HFF-Myc (cell line): ENCODE measurements at places on chromosomes 12 and 14.

GRCh38 chr12:30134229-30134628, 350.5 kb upstream of the TMTC1 start:
- DNase-seq = no peak

DNA sequence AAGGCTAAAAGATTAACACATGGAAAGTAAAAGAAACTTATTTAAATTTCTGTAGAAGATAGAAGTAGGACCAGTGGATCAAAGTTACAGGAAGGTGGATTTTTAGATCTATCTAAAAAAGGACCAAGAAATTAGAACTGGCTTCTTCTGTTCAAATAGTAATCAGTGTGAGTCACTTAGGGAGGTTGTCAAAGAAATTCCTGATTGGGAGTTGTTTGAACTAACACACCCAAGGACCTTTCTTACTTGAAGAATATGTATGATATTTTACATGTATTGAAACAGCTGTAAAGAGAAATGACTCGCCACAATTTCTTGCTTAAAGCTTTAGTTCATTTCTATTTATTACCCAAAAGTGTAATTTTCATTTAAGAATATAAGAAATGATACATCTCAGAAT, 256.9 kb downstream of the RAD51B start:
- no peak for DNase-seq

- no peak for DNase-seq
Measured at GRCh38 chr14:64966976-64967375, 5.2 kb downstream of the RAB15 start.

DNA sequence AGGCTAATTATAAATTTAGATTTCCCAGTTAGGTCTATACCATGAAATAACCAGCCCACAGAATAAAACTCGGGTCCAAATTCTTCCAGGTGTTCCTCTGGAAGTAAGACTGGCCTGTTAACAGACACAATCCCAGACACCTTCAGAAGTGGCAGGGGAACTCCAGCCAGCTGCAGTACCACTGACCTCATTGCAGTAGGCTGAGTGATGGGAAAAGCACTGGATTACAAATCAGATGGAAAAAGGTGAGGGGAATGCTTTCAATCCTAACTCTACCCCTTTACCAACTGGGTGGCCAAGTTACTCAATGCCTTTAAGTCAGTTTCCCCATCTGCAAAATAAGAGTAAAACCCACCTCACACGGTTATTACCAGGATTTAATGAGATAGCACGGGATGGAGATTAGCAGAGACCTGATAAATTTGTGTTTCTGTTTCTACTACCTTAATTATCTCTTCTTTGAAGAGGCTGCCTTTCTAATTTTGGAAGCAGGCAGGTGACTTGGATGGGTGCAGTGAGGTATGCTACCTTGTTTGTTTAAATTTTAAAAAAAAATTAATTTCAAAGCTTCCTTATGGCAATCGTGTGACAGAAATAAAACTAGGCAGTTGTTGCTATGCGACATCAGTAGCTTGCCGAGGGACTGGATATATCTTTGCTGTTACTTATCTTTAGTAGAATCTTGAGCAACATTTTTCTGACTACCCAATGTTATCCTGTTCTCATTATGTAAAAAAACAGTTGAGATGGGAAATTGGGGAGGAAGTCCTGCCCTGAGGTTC, 167.3 kb upstream of the GRIN2B start:
- DNase-seq = no peak

GRCh38 chr12:114850661-114851275, 166.8 kb upstream of the TBX3 start:
- no peak for DNase-seq

- no peak for DNase-seq
Measured at GRCh38 chr12:105467710-105468366, 137.3 kb downstream of the C12orf75 start.

GRCh38 chr14:102616799-102617198, 24.4 kb downstream of the RCOR1 start:
- DNase-seq = no peak

GRCh38 chr12:96050139-96050538, 14.8 kb upstream of the LTA4H start:
- no peak for DNase-seq

- DNase-seq = no peak
Measured at GRCh38 chr12:130591736-130592135, 124.4 kb downstream of the RIMBP2 start.

GRCh38 chr12:45658020-45658419, 71.5 kb upstream of the ARID2 start:
- DNase-seq = no peak

GRCh38 chr12:65278576-65279368, at the start of gene MSRB3:
Gene MSRB3 (plus strand): TSS chr12:65278683. CDS start chr12:65308580, 29,897 bp downstream.
- DNase-seq = peak; percentile 9

- no peak for DNase-seq
Measured at GRCh38 chr12:24102676-24103075, 153.2 kb upstream of the SOX5 start.

- no peak for DNase-seq
Measured at GRCh38 chr12:115468087-115468510, 784.1 kb upstream of the TBX3 start.

DNA sequence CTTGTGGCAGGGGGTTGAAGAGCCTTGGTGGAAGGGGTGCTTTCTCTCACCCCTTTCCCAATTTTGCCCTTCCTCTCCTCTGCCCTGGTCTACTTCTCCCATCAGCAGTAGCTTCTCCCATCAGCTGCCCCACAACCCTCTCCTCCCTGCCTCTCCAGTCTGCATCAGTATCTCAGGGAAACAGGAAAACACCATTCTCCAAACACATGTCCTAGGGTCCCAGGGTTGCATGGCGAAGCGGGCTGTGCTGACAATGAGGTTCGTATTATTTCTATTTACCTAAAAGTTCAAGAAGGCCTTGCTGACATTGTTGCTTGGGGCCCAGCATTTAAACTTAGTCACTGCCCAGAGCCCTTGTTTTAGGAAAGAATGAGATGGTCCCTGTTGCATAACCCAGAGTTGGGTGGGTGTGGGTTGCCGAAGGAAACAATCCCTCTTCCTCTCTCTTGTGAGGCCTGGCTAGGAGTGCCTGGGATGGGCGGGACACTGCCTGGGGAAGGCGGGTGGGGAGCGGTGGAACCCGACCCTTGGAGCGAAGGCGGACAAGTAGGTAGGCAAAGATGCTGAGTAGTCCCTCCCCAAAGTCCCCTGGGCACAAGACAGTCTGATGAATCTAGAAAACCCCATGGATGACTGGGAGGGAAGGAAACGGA, 1.3 kb upstream of the IGFBP6 start:
- no peak for DNase-seq

DNA sequence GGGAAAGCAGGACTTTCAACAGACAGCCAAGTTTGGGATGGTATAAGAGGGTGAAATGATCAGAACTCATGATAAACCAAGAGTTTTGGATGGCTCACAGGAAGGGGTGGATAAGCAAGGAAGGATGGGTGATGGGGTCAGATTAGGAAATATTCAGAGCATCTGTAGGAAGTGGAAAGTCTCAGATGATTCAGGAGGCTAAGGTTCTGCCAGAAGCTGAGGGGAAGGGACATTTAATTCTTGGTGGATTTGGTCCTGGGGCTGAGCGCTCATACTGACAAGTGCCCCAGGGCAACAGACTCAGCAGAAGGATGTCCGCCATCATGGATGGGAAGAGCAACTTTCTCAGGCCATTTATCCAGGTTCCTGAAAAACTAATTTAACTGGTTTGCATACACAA, 28.4 kb upstream of the BDKRB2 start:
- no peak for DNase-seq

DNA sequence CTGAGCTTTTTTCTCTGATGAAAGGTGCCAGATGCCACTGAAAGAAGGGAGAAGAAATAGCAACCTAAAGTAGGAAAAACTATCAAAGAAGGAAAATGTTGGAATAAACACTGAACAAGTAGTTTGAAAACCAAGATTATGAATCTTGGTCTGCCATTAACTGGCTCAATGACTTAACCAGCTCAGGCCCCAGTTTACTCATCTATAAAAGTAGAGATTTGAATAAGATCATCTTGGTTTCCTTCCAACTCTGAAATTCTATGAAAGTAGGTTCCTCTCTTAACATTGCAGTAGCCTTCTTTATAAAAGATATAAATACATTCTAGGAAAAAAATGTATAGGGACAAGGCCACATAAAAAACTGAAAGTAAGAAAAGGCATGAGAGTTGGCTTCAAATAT, 16.1 kb upstream of the CCND2 start:
- no peak for DNase-seq

DNA sequence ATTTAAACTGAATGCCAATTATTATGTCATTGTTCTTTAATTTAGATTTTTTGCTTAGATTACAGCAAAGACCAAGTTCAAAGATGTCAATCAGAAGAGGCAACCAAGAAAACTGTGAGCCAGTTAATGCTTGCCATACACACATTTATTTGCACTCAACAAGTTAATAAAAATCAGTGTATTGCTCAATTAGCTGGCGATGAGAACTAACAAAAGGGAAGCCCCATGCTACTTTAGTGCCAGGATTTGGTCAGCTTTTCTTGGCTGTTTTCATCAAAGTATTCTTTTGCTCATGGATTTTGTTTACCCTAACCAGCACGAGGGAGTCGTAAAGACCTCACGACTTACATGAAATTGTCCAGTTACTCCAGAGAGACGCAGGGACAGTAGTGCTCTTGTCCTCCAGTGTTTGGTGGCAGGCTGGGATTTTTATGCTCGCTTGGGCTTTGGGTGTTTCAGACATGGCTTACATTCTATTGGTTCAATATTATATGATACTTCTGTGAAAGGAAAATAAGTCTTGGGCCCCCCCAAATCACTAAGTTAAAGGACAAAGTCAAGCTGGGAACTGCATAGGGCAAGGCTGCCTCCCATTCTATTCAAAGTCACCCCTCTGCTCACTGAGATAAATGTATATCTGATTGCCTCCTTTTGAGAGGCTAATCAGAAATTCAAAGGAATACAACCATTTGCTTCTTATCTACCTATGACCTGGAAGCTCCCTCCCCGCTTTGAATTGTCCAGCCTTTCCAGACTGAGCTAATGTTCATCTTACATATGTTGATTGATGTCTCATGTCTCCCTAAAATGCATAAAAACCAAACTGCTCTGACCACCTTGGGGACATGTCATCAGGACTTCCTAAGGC, 7.4 kb upstream of the B4GALNT1 start:
- DNase-seq = no peak
